ENCODE measurements at places on chromosomes 12 and 14.

- DNase-seq: no peak
These were observed 497.5 kb downstream of the RERGL start for GRCh38 chr12:17592472-17592871.

DNA sequence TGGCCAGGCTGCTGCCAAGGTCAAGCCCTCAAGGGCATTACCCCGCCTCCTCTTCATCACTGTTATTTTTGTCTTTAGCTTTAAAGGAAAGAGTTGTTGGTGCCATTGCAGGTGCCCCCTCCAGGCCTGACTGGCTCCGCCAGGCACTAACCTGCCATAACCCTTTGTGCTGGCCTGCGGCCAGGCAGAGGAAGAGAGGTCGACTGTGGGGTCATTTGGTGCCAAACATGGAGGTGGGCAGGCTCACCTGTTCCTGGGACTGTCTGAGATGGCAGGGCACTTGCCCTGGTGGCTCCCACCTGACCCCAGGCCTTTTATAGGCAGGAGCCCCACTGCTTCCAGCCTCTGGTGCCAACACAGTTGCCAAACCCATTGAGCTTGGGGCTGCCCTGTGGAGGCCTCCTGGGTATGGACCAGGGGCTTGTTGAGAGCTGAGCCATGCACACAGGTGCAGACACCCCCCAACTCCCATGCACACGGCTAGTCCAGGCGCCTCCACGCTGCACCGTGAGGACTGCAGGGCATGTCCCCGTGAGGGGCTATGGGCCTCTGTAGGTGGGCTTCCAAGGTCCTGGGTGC, 29.4 kb upstream of the PLD4 start:
- no peak for DNase-seq

- DNase-seq: no peak
These were observed 237.4 kb downstream of the CHST11 start for GRCh38 chr12:104694161-104694560.

GRCh38 chr14:44035707-44036106, 471.4 kb downstream of the FSCB start:
- no peak for DNase-seq

- no peak for DNase-seq
These were observed 54.4 kb downstream of the EFCAB11 start for GRCh38 chr14:89899917-89900663.

- peak; percentile 48 for DNase-seq
These were observed 15.9 kb downstream of the NCOR2 start for GRCh38 chr12:124551268-124552144.

GRCh38 chr12:98149691-98150210, 365.6 kb upstream of the TMPO start:
- no peak for DNase-seq

DNA sequence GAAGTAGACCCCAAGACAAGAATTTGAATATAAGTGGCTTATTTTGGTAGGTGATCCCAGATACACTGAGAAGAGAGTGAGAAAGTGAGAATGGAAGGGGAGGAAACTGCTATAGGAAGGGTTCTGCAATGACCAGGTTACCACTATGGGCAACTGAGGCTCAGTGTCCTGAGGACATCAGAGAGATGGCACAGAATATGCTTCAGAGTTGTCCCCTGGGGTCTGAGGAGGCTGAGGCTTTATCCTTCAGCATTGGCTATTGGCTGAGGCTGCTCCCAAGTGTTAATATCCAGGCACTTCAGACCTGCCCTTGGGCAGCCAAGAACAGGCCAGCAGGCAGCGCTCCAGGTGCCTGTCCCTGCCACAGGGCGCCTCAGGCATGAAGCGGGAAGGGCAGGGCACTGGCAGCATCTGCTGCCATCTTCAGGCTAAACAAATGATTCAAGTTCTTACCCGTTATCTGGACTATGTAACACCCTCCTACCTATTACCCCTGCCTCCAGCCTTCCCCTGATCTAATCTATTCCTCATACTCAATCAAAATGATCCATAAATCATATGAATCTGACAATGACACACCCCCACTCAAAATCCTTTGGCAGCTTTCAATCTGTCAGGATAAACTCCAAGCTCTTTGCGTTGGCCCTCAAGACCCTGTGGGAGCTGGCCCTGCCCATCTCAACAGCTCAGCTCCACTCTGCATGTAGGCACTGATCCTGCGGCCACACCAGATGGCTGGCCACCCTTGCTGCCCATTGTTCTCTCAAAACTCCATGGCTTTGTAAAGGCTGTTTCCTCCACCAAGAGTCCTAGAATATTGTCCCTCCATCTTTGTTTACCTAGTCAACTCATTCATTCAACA, 42.4 kb downstream of the CKAP4 start:
- DNase-seq: no peak

GRCh38 chr12:96438330-96438729, 38.1 kb upstream of the CDK17 start:
- no peak for DNase-seq

DNA sequence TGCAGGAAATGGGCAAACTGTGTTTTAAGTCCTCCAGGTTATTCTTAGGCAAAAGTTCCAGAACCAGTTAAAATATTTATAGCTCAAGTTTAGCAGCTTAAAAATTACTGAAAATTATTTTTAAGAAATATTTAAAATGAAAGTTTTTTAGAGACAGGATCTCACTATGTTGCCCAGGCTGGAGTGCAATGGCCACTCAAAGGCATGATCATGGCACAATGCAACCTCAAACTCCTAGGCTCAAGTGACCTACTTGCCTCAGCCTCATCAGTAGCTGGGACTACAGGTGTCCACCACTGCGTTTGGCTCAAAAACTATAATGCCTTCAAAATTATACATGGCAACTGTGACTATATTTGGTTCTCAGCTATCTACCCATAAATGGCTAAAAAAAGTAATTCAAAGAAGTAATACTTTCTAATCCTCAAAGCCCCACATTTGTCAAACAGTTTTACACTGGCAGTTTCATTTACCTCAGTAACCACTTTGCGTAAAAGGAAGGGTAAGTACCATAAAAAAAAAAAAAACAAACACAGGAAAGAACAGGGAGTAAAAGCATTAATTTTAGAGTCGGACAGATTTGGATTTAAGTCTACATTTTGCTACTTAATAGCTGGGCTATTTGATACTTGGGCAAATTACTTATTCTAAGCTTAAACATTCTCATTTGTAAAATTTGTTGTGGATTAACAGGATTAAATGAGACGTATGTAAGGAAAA, 9.2 kb downstream of the KLHL28 start:
- no peak for DNase-seq

- DNase-seq: peak; percentile 78
These were observed 15.4 kb downstream of the CHGA start for GRCh38 chr14:92938235-92938875.

DNA sequence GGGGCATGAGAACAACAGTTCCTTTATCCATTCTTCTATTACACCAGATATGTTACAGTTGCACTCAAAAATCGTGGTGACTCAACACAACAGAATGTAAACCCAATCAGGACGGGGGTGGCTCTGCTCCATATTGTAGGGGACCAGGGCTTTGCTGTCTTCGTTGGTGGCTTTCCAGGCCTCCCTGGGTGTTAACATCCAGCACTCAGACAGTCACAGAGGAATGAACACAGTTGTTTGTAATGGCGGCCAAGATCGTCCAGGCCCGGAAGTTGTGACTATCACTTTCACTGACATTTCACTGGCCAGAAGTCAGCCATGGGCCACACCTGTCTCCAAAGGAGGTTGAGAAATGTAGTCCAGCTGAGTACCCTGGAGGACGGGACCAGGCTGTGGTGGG, 204.1 kb downstream of the CACNA1C start:
- no peak for DNase-seq

GRCh38 chr12:112352921-112353320, 29.3 kb downstream of the HECTD4 start:
- no peak for DNase-seq

GRCh38 chr12:89610366-89610765, 84.5 kb upstream of the POC1B start:
- no peak for DNase-seq

DNA sequence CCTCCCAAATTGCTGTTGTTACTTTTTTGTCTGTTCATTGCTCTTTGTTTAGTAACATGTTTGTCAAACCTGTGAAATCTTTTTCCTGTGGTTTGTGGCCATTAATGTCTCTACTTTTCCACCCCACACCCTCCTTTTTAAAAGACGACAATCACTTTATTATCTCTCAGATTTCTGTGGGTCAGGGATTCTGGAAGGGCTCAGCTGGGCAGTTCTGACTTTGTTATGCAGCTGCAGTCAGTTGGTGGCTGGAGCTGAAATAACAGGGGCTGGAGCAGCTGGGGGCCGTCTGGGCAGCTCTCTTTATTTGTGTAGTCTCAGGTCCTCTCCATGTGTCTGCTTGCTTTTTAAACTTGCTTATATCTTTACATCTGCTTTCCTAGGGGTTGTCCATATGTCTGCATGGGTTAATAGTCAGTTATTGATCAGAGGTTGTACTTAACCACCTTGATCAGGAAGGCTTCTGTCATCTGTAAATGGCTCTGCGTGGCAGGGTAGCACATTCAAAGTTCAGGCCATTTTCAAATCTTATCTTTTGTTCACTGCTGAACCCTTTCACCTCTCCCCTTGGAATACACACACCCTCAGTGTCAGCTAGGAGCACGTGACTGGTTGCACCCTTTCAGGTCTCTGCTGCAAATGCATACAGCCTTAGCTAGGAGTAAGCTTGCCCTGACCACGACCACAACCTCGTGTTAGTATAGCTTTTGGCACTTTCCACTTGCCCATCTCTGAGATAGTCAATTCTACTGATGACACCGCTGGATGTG, 27.9 kb downstream of the BORCS5 start:
- no peak for DNase-seq

- no peak for DNase-seq
These were observed 341.0 kb upstream of the RGS6 start for GRCh38 chr14:71591231-71591630.

- no peak for DNase-seq
These were observed 33.1 kb downstream of the CMKLR1 start for GRCh38 chr12:108305991-108306501.

GRCh38 chr14:101945171-101945570, 19.2 kb upstream of the DYNC1H1 start:
- no peak for DNase-seq

DNA sequence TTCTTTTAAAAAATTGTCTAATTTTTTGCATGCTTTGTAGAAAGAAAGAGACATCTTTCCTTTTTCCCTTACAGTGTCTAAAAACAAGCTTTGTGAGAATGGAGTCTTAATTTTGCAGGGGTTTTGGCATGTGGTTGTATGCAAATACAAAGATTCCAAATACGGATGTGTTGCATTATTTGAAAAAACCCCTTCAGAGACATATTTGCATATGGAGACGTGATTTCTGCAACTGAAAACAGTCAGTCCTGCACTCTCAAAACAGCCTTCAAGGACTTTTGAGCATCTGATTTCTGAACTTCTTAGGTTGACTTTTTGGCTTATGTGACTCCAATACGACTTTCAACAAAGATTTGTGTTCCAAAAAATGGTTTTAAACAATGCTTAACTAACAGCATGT, 7.8 kb downstream of the IRAK3 start:
- DNase-seq: no peak

- no peak for DNase-seq
These were observed 438 bp upstream of the EGLN3 start for GRCh38 chr14:33951183-33951840.

GRCh38 chr12:119406308-119406707, 71.8 kb downstream of the CCDC60 start:
- no peak for DNase-seq

DNA sequence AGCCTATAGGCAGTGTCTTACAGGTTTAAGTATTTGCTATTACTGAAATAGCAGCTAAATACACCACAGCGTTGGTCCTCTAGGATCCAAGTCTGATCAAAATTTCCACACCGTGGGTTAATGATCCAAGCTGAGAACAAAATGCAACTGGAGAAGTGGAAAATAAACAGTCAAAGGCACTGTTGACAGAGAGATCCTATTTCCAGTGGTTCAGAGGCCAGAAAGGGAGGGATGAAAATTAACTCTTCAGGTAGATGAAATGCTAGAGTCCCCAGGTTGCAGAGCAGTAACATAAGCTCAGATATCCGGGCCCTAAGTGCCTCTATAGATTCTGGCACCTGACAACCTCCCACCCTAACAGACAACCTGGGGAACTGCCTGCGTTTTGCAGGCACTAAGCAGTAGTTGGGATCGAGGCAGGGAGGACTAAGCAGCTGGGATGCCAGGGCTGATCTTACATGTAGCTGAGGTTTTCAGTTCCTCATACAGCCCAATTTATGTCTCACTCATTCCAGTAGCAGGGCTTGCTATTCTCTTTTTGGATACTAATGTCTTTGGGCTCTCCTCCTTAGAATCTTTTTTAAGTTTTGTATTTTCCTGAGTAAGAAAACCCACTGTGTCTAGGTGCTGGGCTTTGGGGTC, 42.7 kb upstream of the CRACR2A start:
- DNase-seq: peak; percentile 52

- DNase-seq: no peak
These were observed 13.6 kb downstream of the VEZT start for GRCh38 chr12:95231190-95231589.

DNA sequence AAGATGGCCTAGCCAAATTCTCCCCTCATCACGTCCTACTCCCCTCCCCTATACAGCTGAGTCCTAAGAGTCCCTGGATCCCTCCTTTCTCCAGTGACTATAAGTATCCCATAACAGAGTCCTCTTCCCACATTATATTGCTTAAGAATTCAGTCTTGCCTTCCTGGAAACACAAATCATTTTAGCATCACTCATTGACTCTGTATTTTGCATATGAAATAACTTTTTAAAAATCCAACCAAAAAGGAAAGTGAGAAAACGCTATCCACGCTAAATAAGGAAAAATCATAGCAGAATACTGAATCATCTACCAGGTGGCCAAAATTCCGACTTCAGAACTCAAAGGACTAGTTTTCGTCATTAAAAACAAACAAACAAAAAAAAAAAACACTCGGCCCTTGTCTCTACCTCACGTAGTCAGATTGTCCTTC, 130.2 kb downstream of the GCH1 start:
- DNase-seq: no peak

DNA sequence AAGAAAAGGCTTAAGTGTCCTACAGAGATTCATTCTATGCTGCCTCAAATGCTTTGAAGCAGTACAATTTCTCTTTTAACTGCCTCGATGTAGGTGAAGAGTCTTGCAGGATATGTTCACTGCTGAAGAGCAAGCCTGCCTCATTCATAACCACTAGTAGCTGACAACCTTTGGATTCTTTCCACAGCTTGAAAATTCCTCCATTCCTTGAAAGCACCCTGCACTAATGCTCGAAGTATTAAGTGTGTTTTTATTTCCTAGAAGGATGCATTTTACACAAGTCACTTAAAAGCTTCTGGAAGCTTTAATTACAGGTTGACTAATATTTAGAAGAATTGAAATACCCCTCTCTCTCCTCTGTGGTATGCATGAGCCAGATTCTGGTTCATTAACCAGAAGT, 429.4 kb downstream of the DIO2 start:
- DNase-seq: no peak

GRCh38 chr14:30888480-30889243, 14.3 kb downstream of the COCH start:
- DNase-seq: no peak

Data from NCI-H187 treated with DMSO at 0.1 percent for 48 hours (cell line).